ENCODE measurements at places on chromosomes 4 and X.

GRCh38 chr4:16019649-16020048 is 56.7 kb upstream of the FGFBP2 start:
- no peak for DNase-seq

DNA sequence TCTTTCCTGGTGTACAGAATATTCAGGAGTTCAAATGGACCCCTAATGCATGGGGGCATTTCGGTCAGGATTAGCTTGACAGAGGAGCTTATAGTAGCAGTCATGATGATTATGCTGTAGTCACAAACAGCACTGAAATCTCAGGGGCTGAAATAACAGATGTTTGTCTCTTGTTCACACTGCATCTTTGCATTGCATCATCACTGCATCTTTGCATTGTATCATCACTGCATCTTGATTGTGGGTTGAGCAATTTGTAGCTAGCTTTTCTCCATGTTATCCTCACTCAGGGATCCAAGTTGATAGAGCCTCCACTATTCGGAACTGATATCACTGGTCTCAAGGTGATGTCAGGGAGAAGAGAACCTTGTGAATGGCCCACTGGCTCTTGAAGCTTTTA is 160.9 kb downstream of the GATB start:
- no peak for DNase-seq

- no peak for DNase-seq
Measured at GRCh38 chrX:38165023-38165422, 55.6 kb downstream of the SRPX start.

DNA sequence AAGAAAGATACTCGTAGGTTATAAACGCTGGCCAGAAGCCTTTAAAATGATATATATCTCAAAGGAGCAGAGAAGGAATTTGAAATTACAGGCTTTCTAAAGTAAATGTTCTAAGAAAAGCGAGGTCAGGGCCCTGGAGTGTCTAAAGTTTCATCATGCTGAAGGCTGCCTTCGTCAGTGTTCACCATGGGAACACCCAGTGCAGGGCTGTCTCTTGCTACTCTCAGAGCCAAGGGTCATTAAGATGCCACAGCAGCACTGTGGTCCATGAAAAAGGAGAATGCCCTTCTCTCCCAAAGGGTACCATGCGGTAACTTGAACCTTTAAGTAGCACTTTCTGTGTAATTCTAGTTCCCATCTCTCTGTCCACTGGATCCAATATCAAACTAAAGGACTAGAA is 174.5 kb upstream of the NWD2 start:
- DNase-seq: no peak

- DNase-seq: no peak
Measured at GRCh38 chr4:119081943-119082342, 53.7 kb upstream of the MYOZ2 start.

DNA sequence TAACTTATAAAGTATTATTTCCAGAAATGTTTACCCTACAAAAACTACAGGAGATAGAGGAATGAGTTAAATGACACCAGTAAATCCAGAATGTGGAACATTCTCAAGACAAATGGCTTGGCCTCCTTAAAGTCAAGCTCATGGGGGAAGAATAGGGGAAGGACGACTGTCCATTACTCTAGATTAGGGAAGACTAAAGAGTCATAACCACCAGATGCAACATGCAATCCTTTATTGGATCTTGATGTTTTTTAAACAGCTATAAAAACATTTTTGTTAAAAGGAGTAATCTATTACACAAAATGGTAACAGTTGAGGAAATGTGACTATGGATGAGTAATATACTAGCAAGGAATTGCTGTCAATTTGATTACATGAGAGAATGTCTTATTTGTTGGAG is 11.1 kb downstream of the ACOT9 start:
- DNase-seq: no peak

GRCh38 chrX:5015451-5015850 is 1213.2 kb downstream of the NLGN4X start:
- DNase-seq: no peak

DNA sequence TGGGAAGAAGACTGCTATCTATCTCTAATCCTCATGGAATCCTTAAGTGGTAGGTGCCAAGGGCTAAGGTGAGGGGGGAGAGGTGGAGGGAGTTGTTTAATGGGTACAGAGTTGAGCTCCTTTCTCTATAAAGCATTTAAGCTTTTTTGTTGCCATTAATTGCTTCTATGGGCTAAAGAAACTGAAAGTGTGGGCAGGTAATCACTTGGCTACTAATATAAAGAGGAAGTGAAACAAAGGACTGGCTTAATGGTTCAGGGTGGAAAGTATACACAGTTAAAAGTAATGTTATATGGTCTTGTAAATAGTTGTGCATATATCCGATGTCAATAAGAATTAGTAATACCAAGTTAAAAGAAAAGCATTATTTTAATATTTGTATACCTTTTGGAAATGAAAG is 83.9 kb downstream of the POLA1 start:
- no peak for DNase-seq

GRCh38 chrX:41275661-41276609 is 58.0 kb upstream of the DDX3X start:
- peak; percentile 56 for DNase-seq

DNA sequence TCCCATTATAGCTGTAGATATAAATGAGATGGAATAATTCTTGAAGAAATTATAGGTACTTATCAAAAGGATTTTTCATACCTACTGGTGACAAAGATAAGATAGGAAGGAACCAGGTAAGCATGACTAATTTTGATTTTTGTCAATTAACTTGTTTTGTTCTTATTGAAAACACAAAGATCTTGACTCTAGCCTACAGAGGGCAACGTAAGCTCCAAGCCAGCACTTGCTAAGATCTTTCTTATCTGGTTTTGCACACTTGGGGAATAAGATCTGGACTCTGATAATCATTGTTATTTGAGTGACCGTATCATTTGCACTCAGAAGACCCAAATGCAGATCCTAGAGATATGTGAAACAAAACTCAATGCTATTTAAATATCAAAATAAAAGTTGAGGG is 223.4 kb downstream of the VEGFC start:
- no peak for DNase-seq

GRCh38 chr4:148017801-148018200 is 285.9 kb downstream of the ARHGAP10 start:
- no peak for DNase-seq

- no peak for DNase-seq
Measured at GRCh38 chr4:55854129-55854528, 681 bp downstream of the EXOC1 start.

DNA sequence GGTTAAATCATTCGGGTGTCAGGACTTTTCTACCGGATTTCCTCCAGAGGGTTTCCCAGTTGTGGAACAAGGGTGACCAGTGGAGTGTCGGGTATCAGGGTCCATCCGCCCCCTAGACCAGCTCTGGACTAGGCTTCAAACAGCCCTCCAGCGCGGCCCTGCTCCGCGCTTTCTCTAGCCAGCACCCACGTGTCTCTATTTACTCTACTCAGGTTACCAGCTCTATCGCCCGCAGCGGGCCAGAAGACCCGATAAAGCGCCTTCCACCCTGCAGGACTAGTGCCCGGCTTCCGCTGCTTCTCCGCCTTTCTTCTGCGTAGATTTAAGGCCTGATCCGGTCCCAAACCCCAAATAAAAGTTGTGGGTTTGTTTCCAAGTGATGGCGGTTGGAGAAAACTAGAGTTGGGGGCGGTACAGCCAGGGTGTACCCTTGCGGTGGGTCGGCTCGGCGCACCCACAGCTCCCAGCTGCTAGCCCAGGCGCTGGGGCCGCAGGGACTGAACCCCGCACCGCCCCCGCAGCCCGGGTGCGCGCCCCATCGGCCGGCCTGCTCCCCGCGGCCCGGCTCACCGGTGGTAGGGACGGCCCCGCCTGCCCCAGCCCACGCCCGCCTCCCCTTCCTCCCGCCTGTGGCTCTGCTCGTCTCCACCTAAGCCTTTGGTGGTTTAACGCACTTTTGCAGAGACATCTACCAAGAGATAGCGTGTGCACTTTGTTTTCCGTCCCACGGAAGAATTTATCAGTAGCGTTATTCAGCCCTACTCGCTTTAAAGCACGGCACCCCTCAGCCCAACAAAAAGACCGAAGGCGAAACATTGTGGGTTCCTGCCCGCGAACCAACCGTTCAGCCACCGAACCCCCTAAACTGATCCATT is 2.1 kb downstream of the LEF1 start:
- peak; percentile 79 for DNase-seq

DNA sequence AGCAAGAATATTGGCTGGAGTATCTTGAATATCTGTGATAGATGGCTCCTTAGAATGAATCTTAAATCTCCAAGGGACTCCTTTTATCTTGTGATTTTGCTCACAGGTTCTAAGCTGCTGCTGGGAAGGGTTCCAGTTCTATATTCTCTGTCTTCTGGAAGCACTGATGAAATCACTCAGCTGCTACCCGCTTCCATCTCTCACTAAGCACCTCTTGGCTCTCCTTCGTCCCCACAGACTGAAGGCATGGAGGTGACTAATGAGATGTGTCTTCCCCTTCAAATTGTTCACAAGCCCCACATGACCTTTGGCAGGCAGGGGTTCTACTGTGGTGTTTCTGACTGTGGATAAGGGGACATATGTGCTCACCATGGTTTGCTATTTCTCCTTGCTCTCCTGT is 75.9 kb downstream of the C4orf51 start:
- peak; percentile 14 for DNase-seq

GRCh38 chr4:177408023-177408422 is 34.2 kb downstream of the AGA start:
- no peak for DNase-seq

GRCh38 chrX:150200361-150200760 is 162.8 kb upstream of the MAMLD1 start:
- DNase-seq: no peak

GRCh38 chr4:78293348-78293747 is 236.2 kb downstream of the FRAS1 start:
- no peak for DNase-seq

- DNase-seq: no peak
Measured at GRCh38 chr4:38396845-38397547, 267.0 kb upstream of the KLF3 start.

- no peak for DNase-seq
Measured at GRCh38 chr4:176014583-176015108, 51.0 kb upstream of the WDR17 start.

DNA sequence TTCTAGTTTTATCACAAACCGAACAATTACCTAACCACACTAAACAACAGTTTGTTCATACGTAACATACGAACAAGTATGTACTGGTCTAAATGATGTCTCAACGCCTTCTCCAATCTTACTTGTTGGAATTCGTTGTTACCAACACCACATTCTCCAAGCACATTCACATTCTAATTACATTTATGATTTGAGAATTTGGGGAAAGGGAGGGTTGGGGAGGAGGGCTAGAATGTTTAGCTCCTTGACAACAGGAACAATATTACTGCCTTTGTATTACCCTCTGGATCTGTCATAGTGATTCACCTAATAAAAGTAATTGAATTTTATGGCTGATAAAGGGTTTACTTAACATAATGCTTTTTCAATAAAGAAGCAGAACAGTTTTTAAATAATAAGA is 24.4 kb downstream of the LCORL start:
- DNase-seq: no peak
